ENCODE measurements at places on chromosomes 1 and 21. TPM values are rescaled to one million over a fixed set of nuclear protein-coding genes. Genes with fewer than 3 reads are reported as not detected.

Gene OR2T33
- total RNA-seq, result not detected

- DNase-seq, result no peak
These were observed 57.8 kb upstream of the ERRFI1 start for GRCh38 chr1:8083739-8084484.

Gene YOD1
- 12.0 TPM for total RNA-seq

- DNase-seq, result no peak
These were observed 286.9 kb downstream of the DISC1 start for GRCh38 chr1:231913493-231913892.

GRCh38 chr1:17061486-17061885, 7.7 kb upstream of the SDHB start:
- no peak for DNase-seq

GRCh38 chr1:187122566-187122965, 293.8 kb downstream of the PLA2G4A start:
- no peak for DNase-seq

GRCh38 chr1:244162786-244163530, 111.9 kb downstream of the ZBTB18 start:
- DNase-seq, result no peak

DNA sequence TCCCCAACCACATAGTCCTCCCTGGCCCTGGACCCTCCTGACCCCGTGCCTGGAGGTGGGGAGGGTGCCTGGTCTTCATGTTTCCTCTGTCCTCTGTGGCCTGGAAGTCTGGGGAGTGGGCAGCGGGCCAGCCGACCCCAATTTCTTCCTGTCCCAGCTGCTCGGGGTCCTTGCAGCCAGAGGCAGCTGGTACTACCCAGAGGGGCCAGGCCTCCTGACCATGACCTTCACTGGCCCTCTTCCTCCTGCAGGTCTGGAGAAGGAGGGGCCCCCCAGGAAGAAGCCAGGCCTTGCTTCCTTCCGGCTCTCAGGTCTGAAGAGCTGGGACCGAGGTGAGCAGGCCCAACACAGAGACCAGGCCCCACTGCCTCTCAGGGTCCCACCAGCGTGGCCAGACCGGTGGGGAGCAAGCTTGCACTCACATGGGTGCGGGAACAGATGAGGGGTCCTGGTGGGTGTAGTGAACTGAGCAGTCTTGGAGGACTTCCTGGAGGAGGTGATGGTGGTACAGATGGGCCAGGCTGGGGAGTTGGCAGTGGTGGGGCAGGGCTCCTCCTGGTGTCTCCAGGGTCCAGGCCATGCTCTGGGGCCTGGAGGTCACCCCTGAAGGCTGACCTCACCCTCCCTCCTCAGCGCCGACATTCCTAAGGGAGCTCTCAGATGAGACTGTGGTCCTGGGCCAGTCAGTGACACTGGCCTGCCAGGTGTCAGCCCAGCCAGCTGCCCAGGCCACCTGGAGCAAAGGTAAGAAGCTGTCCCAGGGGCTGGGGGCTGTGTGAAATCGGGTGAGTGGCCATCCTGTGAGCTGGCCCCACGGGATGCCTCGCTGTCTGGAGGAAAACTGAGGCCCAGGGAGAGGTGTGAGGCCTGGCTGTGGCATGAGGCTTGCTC, 32.7 kb downstream of the TRIM11 start:
- DNase-seq, result no peak

DNA sequence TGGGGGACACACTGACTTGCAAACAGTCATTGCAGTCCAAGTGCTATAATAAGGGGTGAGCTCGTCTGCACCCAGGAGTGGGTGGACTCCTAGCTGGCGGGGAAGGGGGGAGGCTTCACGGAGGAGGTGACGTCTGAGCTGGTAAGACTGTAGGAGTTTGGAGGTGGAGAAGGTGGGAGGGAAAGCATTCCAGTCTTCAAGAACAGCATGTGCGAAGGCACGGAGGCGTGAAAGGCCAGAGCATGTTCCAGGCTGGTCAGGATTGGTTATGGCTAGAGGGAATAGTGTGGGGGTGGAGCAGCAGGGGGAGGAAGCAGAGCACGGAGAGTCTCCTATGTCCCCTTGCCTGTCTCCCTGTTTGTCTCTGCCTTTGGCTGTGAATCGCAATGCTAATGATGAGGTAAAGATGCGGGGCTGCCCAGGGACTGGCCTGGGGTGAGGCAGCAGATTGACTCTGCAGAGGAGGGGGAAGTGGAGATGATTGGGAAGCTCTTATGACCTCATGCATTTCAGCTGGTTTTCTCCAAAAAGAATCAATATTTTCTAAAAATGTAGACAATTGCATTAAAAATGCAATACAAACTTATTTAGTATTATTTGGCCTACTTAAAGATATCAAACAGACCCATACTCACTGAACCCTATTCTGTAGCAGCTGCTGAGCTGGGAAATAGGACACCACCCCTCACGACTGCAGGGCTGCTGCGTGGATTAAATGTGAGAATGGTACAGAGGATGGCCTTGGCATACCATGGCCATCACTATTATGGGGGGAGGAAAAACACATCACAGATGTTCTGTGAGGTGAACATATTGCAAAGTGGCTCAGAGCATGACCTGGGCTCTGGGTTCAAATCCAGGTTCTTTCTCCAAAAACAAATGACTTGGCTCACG, 2.6 kb upstream of the ZNF436 start:
- peak; percentile 18 for DNase-seq

GRCh38 chr21:39063517-39063916, 119.7 kb downstream of the PSMG1 start:
- DNase-seq, result no peak

Gene ASTN1
- 5.0 TPM for total RNA-seq

- DNase-seq, result no peak
These were observed 50.2 kb downstream of the ZNF678 start for GRCh38 chr1:227613526-227613925.

Gene HES3
- 78.3 TPM for total RNA-seq

DNA sequence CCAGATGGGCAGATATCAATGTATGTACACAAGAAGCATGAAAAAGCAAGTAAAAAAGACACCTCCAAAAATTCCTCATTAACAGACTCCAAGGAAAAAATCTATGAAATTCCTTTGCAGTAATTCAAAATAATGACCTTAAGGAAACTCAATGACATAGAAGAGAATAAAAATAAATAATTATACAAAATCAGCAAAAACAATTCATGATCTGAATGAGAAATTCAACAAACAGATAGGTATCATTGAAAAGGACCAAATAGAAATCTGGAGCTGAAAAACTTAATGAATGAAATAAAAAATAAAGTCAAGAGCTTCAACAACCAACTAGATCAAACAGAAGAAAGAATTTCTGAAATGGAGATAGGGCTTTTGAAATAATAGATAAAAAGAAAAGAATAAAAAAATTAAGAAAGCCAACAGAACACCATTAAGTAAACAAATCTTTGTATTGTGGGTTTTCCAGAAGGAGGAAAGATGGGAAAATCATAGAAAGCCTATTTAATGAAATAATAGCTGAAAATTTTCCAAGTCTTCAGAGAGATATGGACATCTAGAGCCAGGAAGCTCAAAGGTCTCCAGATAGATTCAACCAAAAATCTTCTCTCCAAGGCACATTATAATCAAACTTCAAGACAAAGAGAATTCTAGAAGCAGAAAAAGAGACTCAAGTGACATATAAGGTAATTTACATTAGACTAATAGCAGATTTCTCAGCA, 52.0 kb upstream of the KCNK1 start:
- no peak for DNase-seq

DNA sequence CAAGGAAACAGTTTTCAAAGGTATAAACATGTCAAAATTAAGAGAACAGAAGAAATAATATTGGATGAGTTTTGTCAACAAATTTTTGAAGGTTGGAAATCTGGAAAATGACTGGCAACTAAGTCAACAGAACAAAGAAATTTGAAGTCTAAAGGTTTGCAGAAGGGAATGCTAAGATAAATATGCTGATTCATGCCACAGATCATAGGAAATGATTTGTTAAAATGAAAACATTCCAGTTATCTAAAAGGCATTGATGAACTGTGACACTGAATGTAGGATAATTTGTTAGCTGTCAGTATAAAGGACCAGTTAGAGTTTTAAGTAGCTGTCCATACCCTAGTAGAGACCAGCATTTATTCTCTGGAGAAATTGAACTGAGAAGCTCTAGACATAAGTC, 157.9 kb upstream of the CHRM3 start:
- DNase-seq, result no peak

- DNase-seq, result no peak
These were observed 82.7 kb downstream of the SIK1 start for GRCh38 chr21:43343992-43344886.

GRCh38 chr1:234139966-234140365, 233.3 kb upstream of the COA6 start:
- DNase-seq, result no peak

DNA sequence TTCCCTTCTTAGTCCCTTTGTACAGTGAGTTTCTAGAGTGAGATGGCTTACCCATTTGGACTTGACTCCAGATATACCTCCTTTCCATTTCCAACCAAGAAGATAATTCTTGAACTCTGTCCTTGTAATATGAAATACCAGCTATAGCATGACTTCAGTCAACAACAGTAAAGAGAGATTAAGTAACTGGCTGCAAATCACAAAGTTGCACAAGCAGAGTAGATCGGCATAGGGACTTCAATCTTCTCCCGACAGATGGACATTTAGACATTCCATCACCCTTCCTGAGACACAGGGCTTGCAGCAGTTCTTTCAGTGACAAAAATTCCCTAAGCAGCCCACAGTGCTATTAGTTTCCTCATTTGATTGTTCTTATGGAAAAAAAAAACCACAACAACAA, 44.6 kb downstream of the JAK1 start:
- DNase-seq, result no peak

Gene HCRTR1
- total RNA-seq, result 0.13 TPM

- DNase-seq, result no peak
These were observed 447.1 kb downstream of the PTPRC start for GRCh38 chr1:199085903-199086302.

DNA sequence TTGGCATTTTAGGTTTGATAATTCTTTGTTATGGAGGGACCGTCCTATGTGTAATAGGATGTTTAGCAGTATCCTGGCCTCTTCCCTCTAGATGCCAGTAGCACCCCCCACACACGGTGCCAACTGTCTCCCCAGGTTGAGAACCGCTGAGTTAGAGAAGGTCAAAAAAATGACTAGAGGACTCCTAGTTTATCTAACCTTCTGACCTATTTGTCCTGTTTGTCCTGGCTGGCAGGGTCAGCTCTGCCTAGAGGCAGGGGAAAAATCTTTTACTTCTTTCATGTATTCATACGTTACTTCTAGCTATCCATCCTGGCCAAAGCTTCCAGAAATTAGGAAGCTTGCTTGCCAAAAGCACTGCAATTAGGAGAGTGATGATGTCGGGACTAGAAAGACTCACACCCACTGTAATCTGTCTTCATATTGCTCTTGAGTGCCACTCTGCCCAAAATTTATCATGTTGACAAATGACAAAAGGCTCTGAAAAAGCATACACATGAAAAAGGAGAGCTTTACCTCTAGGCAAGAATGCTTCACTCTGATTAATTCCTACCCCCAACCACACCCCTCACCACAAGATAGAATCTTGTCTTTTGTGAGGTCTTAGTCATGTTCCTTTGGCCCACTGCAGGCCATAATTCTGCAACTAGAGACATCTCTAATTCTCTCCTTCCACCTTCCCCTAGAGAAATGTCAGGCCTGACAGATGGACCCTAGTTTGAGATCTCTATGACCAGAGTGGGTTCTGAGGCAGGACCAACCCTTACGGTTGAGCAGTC, 14.4 kb upstream of the AKR1A1 start:
- DNase-seq, result no peak

Gene FCAMR
- not detected for total RNA-seq

Gene AK4
- total RNA-seq, result 169 TPM

DNA sequence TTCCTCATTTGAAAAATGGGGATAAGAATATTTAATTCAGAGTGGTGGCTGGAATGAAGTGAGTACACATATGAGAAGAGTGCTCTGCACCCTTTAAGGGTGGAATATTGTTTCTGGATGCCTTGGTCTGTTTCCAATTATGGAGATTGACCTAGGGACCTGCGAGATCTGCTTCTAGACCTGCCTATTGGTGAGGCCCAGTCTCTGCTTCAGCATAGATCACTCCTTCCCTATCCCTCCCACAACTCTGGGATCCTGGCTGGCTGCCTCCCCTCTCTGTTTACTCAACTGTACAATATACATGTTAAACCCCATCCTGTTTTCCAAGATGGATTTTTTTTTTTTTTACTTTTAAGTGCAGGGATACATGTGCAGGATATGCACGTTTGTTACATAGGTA, 6.4 kb upstream of the LDLRAD1 start:
- DNase-seq, result no peak

GRCh38 chr1:98322086-98322485, 339.4 kb upstream of the SNX7 start:
- DNase-seq, result no peak

Measured in WTC11 (cell line).